ENCODE measurements at places on chromosomes 1 and 21. TPM values are rescaled to one million over a fixed set of nuclear protein-coding genes. Genes with fewer than 3 reads are reported as not detected.

Gene C4BPA
- total RNA-seq, result not detected

Gene ZFP69B
- not detected for total RNA-seq

Gene YTHDF2
- total RNA-seq, result 41.7 TPM

Gene KCNQ4
- 7.6 TPM for total RNA-seq

Gene CFAP141
- total RNA-seq, result not detected

Gene PRKAA2
- 9.0 TPM for total RNA-seq

DNA sequence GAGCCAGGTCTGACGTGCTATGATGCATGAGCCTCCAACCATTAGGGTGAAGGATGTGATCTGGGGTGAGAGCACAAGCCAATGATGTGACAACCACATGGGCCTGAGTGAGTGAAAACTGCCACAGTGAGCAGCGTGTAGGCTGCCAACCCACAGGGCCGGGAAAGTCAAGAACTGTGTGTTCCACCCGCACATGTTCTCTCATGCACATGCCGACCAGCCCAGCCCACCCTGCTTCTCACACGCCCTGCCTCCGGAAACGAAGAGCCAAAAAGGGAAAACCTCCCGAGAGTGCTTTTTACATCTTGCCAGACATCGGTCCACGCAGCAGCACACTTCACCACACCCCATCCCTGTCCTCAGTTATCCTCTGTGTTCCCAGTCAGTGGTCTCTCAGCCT, 197.0 kb downstream of the CACNA1E start:
- DNase-seq, result no peak
- H3K27ac ChIP-seq, result no peak overlapping the region
- no peak overlapping the region for H3K4me3 ChIP-seq
- H3K4me1 ChIP-seq, result no peaks in the 10 kb centered on the region
- H3K27me3 ChIP-seq, result no peaks in the 10 kb centered on the region

- no peaks in the 10 kb centered on the region for H3K36me3 ChIP-seq
- no peaks in the 10 kb centered on the region for H3K4me1 ChIP-seq
- H3K27me3 ChIP-seq, result peaks cover 100% of the 10 kb centered on the region
- H3K27ac ChIP-seq, result no peak overlapping the region
- no peak for DNase-seq
These were observed 27.0 kb downstream of the PAX7 start for GRCh38 chr1:18657506-18658201.

GRCh38 chr1:221648201-221648600, 93.7 kb downstream of the DUSP10 start:
- H3K27me3 ChIP-seq, result no peaks in the 10 kb centered on the region
- DNase-seq, result no peak
- no peaks in the 10 kb centered on the region for H3K36me3 ChIP-seq
- no peaks in the 10 kb centered on the region for H3K4me1 ChIP-seq

- DNase-seq, result peak; percentile 87
- H3K27ac ChIP-seq, result no peak overlapping the region
- H3K27me3 ChIP-seq, result no peaks in the 10 kb centered on the region
- no peaks in the 10 kb centered on the region for H3K36me3 ChIP-seq
- no peaks in the 10 kb centered on the region for H3K4me1 ChIP-seq
These were observed 49.1 kb upstream of the CR2 start for GRCh38 chr1:207404849-207405525.

DNA sequence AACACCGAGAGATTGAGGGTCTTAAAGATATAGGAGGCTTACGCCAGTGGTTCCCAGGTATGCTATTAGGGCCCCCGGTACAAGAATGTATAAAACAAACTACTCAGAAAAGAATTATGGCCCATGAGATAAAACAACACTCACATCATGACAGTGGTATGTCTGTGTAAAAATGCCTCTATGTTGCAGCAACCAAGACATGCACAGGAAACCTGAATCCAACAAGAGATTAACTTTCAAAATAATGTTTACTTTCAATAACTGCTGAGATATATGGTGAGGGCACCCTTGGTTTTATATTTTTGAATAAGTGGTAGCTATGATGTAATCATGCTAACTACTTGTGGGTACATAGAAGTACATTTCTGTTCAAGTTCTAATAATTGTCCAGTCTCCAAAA, 74.9 kb downstream of the PUM1 start:
- no peaks in the 10 kb centered on the region for H3K27me3 ChIP-seq
- no peak for DNase-seq
- peaks cover 49% of the 10 kb centered on the region for H3K36me3 ChIP-seq
- no peak overlapping the region for H3K4me3 ChIP-seq

GRCh38 chr1:36472656-36473055, 8.5 kb upstream of the MRPS15 start:
- DNase-seq, result no peak
- H3K4me3 ChIP-seq, result no peak overlapping the region
- no peaks in the 10 kb centered on the region for H3K27me3 ChIP-seq
- no peak overlapping the region for H3K27ac ChIP-seq

DNA sequence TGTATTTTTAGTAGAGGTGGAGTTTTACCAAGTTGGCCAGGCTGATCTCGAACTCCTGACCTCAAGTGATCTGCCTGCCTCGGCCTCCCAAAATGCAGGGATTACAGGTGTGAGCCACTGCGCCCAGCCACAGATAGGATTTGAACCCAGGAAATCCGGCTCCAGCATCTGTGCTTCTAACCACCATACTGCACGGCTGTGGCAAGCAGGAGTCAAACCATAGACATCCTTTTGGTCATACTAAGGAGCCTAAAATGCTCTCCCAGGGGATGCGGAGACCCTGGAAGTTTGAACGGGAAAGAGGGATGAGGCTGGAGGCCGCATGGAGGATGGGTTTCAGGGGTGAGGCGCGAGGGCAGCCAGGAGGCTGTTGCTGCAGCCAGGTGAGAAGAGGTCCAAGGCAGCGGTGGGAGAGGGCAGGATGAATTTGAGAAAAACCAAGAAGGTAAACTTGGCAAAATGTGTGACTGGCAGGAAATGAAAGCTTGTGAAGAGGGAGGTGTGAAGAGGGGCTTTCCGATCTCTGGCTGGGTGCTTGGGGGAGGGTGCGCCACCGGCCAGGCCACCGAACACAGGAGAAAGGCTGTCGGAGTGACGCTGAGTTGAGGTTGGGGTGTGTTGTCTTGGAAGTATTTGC, 24.0 kb upstream of the CDK18 start:
- no peaks in the 10 kb centered on the region for H3K27me3 ChIP-seq
- no peak overlapping the region for H3K4me3 ChIP-seq
- H3K36me3 ChIP-seq, result no peaks in the 10 kb centered on the region
- no peak overlapping the region for H3K27ac ChIP-seq
- peaks cover 15% of the 10 kb centered on the region for H3K4me1 ChIP-seq

DNA sequence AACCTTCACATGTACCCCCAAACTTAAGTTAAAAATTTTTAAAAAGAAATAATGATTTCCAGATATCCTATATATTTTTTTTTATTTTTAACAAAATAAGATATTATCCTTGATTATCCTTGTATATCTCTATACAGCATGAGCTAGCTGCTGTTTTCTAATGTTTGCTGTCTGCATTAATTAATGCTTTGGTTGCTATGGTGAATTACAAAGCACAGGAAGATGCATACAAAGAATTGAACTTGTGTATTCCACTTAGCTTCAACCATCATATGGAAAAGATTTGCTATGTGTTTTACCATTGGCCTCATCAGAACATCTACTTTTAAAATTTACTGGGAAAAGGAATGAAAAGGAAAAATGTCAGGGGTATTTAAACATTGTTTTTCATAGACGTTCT, 35.4 kb downstream of the VPS45 start:
- no peaks in the 10 kb centered on the region for H3K4me1 ChIP-seq
- H3K27ac ChIP-seq, result no peak overlapping the region
- no peak for DNase-seq

Data from stomach (tissue), 19 donors.